ENCODE measurements at places on chromosomes 5 and 9.

GRCh38 chr5:39624268-39624886 lies 199.6 kb upstream of the DAB2 start:
- no peak for DNase-seq

GRCh38 chr9:29966247-29966646 lies 2393.0 kb upstream of the C9orf72 start:
- no peak for DNase-seq

GRCh38 chr9:28938981-28939380 lies 1365.7 kb upstream of the C9orf72 start:
- DNase-seq, result no peak

DNA sequence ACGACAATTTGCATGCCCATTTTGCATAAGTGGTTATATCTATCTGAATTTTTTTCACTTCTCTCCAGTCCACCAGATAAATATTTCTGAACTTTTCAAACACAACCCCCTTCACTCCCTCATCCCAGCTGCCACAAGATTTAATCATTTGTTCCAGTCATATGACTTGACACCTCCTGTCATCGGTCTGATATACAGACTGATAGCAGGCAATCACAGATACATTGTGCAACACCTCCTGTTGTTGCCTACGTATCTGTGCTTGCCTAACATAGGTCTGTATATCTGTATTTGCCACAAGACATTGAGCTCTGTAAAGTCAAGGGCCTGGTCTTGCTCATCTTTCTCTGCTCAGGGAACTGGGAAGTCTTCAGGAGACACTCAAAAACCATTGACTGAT lies 65.6 kb downstream of the GNA14 start:
- DNase-seq, result no peak

DNA sequence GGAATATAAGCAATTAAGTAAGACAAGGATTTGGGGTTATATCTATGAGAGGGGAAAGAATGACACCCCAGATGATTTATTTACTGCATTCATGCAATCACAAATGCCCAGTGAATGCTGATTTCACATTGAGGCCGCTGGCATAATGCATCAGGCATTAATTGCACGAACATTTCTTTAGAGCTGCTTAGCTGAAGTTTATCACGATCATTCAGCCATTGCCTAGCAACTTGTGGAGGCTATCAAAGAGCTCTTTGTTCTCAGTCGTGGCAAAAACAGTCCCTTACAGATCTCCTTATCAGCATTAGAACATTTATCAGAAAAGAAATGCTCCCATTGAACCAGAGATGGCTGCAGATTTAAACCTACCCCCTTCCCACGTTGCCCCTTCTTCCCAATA lies 88.7 kb upstream of the PRRC1 start:
- no peak for DNase-seq

DNA sequence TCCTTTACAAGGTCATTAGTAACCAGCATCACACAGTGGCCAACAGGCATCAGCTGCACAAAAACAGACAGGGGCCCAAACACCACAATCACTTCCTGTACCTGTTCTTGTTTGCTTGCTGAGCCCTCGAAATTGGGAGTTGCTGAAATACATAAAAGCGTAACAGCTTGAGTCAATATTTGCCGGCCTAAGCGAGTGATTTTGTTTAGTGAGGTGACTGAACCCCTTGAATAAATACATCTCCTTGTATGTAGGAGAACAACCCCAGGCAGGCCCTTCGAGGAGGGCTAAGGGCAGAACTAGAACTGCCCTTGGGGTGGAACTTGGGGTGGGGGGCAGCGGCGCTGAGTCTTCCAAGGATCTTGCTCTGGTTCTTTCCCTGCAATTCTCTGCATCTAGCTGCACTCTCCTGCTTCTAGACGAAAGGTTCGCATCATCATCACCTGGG lies 502.5 kb downstream of the RASEF start:
- no peak for DNase-seq

DNA sequence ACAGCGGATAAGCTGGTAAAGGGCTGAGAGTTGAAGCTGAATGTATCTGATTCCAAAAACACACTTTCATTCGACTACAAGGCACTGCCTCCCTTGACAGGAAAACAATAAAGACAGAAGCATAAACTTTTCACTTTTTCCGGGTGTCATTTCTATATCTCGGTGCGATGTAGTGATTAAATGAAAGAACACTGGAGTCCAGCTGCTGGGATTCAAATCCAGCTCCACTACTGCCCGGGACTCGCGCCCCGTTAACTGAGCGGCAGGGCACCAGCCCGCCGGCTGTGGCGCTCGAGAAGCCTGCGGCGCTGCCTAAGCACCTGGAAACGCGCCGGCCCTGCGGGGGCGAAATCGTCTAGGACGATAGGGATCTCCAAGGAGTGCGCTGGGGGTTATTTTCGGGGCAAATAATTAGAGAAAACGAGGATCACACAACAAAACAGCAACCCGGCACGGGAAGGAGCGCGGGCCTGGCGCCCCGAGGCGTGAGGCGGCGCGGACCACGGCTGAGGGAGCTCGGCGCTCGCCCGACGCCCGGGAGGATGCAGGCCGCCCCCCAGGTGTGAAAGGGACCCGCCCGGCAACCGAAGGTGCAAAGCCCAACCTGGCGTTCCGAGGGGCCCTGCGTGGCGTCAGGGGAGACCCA lies 837 bp downstream of the UIMC1 start:
- DNase-seq, result peak; percentile 77

DNA sequence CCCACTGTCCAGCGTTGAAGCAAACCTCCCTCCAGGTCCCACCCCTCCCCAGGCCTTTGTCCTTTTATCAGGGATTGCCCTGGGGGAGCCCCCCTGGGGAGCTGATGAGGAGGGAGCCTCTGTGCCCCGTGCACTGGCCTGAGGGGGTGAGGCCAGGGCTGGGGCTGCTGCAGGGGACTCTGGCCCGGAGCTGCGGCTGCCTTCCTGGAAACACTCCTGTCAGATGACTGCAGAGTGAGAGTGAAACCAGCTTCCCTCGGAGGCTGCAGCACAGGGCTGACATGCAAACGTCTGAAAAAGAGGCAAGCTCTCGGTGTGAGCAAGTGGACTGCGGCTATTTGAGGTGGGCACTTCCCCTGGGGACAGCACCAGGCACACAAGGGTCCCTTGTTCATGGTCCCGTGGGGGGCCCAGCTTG lies 4.6 kb upstream of the TRAF2 start:
- peak; percentile 35 for DNase-seq

GRCh38 chr5:6649681-6650080 lies 16.4 kb downstream of the SRD5A1 start:
- no peak for DNase-seq

- no peak for DNase-seq
These were observed 22.9 kb upstream of the ASS1 start for GRCh38 chr9:130421802-130422276.

DNA sequence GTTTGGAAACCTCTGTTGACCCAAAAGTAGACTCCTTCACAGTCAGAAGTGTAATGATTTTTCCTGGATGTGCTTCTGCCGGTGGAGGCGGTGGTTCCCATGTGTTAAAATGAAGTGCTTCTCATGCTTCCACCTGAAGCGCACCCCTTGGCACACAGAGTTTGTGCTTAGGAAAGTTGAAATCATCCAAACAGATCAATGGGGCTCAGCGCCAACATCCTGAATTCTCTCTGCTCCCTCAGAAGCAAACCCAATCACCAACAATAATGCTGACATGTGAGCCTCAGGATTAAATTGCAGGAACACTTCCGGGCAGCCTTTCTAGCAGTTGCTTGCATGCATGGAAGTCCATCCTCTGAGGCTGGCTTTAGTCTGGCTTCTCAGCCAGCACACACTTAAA lies 71.0 kb downstream of the MED10 start:
- DNase-seq, result no peak

GRCh38 chr5:64831996-64832395 lies 63.3 kb downstream of the CWC27 start:
- no peak for DNase-seq

GRCh38 chr5:145141534-145141933 lies 693.6 kb downstream of the PRELID2 start:
- DNase-seq, result no peak

DNA sequence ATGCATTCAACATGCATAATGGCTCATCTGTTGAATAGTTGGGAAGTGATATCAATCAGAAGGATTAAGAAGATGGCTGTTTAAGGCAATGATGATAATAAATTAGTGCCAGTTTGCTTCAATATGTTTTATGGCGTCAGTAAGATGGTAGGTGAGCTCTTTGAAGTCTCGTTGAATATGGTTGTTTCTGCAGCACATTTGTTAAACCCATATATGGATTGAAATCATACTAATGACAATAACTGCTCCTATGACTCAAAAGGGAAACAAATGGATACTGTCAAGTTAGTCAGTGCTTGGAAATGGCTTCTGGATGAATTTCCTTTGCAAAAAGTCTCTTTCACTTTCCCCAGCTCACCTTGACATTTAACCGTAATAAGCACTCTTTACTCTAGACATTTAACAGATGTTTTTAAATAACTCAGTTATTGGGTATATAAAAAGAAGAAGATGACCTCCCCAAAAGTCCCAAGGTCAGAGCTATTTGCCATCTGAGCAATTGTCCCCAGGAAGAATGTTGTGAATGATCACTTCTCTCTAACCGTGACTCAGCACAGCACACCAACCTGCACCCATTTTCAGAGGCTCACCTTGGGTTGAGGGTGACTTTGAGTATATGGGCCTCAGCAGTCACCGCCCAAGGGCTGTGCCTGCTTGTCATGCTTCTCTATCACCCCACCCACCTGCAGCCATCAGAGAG lies 133.4 kb downstream of the GRIA1 start:
- DNase-seq, result no peak

DNA sequence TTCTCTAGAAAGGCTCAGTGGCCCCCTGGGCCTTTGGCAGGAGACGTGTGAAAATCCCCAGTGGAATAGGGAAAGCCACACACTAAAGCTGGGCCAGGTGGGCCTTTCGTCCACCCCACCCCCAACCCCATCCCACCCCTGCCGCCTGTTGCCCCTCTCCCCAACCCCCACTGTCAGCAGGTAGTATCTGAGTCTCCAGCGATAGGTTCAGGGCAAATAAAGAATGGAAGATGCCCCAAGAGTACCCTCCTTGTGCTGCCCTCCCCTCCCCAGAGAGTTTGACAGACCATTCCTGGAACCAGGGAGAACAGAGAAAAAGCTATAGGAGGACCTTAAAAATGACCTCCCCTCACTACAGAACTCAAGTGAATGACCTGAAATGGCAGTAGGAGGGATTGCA lies 36.7 kb upstream of the UBE2D2 start:
- DNase-seq, result no peak

DNA sequence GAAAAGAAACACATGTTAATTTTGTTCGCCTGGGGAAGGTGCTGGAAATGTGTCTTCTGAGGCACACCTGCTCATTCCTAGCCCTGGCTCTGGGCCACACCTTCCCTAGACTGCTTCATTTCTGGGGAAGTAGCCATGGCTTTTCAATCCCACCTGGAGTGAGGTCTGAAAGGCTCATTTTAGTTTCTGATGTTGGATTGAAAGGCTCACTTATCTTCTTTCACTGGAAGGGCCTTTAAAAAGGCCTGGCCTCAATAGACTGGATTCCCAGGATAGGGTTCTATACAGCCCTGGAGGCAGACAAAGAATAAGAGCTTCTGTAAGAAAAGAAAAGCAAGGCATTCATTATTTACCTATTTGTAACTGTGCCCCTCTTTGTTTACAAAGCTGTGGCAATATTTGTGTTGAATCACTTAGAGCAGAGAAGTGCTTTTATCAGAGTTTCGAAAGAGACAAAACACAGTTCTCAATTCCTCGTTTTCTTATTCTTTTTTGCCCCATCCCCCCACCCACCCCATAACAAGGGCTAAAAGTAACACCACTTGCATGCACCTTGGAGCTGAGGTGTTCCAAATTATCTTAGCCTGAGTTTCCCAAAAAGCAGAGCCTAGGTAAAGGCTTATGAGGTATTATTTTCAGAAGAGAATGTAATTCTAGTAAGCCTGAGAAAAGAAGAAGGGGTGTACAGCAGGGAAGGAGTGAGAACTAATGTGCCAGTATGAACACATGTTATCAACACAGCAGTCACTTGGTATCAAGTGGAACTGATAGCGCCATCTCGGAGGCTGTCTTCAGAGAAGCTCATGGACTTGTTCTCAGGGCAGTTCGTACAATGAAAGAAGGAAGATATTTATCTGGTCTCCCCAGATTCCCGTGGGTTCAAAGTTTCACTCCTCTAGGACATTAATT lies 413.1 kb downstream of the KCTD16 start:
- DNase-seq, result no peak

GRCh38 chr5:150723845-150724244 lies 23.0 kb upstream of the RBM22 start:
- DNase-seq, result no peak

DNA sequence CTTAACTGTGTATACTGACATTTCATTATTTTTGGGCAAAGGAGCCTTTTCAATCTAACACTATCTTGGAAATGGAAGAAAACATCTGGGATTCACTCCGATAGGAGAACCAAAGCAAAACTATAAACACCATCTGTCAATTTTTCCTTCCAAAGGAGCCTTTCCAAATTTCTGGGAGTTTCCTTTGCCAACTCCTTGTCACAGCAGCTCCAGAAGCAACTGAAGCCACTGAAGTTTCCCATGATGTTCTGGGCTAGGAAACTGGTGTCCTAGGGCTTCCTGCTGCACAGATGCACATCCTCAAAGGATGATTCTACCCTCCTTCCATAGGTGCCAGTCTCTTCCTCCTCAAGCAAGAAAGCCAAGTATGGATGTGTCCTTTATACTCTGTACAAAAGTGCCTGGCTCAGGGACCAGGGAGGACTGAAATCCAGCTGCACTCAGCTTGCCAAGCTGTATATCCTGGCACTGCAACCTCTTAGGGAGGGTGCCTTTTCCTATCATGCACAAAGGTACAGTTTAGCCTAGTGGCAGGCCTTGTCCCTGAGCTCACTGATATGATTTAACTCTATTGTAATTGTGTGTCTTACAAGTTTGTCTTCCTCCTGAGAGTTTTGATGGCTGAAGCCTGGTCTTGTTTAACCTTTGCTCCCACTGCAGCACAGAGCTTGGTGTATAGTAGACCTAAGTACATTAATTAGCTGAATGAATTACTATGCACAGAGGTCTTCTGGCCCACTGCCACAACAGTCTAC lies 8.4 kb upstream of the UBAP1 start:
- no peak for DNase-seq

- DNase-seq, result no peak
These were observed 50.1 kb downstream of the ADAMTS2 start for GRCh38 chr5:179294891-179295777.

GRCh38 chr5:106361905-106362304 lies 1308.8 kb downstream of the EFNA5 start:
- DNase-seq, result no peak

Data from activated naive CD4-positive, alpha-beta T cell treated with anti-CD3 and anti-CD28 coated beads, Interleukin-2, amount 50 U/mL, for 16 hours (primary cell).